ENCODE measurements at places on chromosomes 2 and 18.

- DNase-seq: no peak
Measured at GRCh38 chr2:108632332-108633160, 86.7 kb upstream of the RANBP2 start.

GRCh38 chr18:7576685-7577084 is 9.6 kb downstream of the PTPRM start:
- no peak for DNase-seq

GRCh38 chr2:129623783-129624182 is 355.7 kb upstream of the RAB6C start:
- DNase-seq: no peak

DNA sequence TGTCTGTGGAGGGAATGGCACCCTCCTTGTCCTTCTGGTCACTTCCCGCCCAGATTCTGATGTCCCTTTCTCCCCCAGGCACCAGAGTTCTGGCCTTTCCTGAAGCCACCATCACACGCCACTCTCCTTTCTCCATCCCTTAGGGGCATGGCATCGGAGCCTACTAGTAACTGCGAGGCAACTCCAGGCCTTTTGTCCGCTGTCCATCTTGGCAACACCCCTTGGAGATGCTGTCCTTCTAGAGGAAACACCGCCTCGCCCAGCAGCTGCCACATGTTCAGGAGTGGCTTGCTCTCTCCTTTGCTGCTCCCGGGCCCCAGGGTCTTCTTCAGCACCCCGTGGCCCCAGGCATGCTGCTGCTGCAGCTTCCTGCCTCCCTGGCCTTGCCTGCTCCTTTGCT is 267.0 kb downstream of the SRBD1 start:
- DNase-seq: no peak

- DNase-seq: no peak
Measured at GRCh38 chr18:58364876-58365528, 263.9 kb downstream of the ALPK2 start.

GRCh38 chr2:15896859-15897258 is 43.5 kb upstream of the MYCN start:
- DNase-seq: no peak

- no peak for DNase-seq
Measured at GRCh38 chr18:35635170-35635569, 53.6 kb downstream of the GALNT1 start.

GRCh38 chr18:59939127-59939526 is 39.3 kb downstream of the PMAIP1 start:
- no peak for DNase-seq

DNA sequence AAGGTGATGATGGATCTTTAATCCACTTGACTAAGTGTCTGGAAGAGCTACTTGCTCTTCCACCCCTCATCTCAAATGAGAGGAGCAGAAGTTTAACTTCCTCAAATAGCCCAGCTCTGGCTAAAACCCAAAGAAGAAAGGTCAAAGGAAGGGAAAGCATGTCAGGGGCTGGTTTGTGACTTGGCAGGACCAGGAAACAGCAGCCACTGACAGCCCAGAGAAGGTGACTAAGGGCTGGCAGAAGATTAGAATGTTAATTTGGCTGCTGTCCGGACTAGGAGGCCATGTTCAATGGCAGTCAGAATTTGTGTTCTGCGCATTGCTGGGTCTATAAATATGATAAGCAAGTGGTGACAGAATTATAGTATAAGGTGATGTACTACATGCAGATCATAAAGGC is 386.2 kb downstream of the SETBP1 start:
- no peak for DNase-seq

GRCh38 chr2:136111711-136112110 is 6.2 kb downstream of the CXCR4 start:
- no peak for DNase-seq

GRCh38 chr2:86027196-86027921 is 78.3 kb downstream of the POLR1A start:
- DNase-seq: no peak

DNA sequence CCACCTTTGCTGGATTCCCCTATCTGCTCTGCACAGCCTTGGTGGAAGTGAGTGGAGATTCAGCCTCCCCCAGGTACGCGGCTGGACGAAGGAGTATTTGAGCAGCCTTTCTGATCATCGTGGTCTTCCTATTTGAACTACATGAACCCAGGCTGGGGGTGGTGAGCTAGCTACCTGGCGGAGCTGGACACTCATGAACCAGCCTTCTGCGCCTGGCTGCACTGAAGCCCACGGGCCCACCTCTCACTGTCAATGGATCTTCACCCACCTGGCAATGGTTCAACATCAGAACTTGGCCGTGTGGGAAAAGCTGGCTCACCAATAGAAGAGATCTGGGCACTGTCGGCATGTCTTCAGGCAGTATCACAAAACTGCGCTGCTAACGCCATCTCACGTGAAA is 35.4 kb downstream of the ANKMY1 start:
- DNase-seq: no peak

- DNase-seq: peak; percentile 49
Measured at GRCh38 chr2:233386382-233387041, 32.2 kb downstream of the DGKD start.

- DNase-seq: no peak
Measured at GRCh38 chr18:56770873-56771272, 119.7 kb downstream of the WDR7 start.

DNA sequence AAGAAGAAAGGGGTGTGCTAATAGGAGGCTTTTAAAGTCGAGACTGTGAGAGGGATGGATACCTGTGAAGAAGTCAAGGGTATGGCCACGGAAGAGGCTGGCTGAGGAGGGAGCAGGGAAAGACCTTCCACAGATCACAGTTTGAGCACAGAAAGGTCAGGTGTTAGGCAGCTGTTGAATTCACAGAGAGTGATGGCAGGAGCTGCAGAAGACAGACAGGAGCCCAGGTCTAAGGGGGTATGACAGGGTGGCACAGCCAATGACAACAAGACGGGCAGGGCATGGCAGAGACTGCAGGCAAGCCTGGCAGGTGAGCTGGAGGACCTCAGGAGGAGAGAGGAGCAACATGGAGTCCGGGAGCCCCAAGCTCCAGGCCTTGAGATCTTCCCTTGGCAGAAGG is 163.1 kb downstream of the LAMA1 start:
- DNase-seq: no peak

DNA sequence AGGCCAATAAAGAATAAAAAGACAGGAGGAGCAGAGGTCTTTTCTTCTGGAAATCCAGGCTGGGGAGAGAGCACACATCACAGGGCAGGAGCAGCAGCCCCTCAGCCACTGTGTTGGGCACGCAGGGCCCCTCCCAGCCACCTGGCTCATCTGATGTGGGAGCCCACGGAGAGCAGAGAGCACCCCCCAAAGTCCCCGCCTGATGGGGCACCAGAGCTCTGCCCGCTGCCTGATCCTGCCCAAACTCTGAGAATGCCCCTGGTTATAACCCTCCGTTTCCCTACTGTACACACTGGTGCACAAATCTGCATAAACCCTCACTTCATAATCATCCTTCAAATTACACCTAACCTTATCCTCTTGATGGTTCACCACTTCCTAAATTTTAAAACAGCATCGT is 111.3 kb downstream of the HDAC4 start:
- no peak for DNase-seq

- DNase-seq: peak; percentile 51
Measured at GRCh38 chr2:203656522-203657287, 49.7 kb upstream of the CD28 start.
